ENCODE measurements at places on chromosomes 7 and 10. TPM values are rescaled to one million over a fixed set of nuclear protein-coding genes. Genes with fewer than 3 reads are reported as not detected.

DNA sequence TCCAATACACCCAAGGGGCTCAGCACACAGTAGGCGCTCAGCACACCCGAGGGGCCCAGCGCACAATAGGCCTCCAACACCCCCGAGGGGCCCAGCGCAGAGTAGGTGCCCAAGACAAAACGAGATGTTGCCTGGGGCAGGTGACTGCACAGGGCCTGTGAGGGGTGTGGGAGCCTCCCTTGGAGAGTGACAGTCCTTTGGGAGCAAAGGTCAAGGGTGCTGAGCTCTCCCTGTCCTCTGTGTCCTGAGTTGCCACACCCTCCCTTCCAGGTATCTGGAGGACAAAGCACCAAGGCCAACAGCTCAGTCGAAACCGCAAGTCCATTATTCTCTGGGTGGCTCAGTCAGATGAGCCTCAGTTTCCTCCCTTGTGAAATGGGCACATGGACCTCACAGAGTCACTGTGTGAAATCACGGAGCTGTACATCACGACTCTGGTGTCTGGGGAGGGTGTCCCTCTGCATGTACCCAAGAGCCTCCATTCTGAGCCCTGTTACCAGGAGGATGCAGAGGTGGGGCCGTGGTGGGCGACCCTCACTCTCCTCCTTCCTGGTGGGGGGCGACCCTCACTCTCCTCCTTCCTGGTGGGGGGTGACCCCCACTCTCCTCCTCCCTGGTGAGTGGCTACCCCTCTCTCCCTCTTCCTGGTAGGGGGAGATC lies 81.3 kb downstream of the FOXL3 start:
- H3K4me3 ChIP-seq = no peak overlapping the region
- peak; percentile 76 for DNase-seq
- H3K36me3 ChIP-seq = no peaks in the 10 kb centered on the region
- H3K27ac ChIP-seq = no peak overlapping the region
- peaks cover 38% of the 10 kb centered on the region for H3K4me1 ChIP-seq

- no peak overlapping the region for H3K27ac ChIP-seq
- no peaks in the 10 kb centered on the region for H3K36me3 ChIP-seq
- no peak for DNase-seq
Measured at GRCh38 chr10:10346390-10347150, 671.1 kb upstream of the CELF2 start.

GRCh38 chr7:107441581-107442422 lies 28.1 kb upstream of the GPR22 start:
- no peak overlapping the region for H3K27ac ChIP-seq
- H3K36me3 ChIP-seq = no peaks in the 10 kb centered on the region
- no peaks in the 10 kb centered on the region for H3K27me3 ChIP-seq
- no peak for DNase-seq
- H3K4me1 ChIP-seq = no peaks in the 10 kb centered on the region

DNA sequence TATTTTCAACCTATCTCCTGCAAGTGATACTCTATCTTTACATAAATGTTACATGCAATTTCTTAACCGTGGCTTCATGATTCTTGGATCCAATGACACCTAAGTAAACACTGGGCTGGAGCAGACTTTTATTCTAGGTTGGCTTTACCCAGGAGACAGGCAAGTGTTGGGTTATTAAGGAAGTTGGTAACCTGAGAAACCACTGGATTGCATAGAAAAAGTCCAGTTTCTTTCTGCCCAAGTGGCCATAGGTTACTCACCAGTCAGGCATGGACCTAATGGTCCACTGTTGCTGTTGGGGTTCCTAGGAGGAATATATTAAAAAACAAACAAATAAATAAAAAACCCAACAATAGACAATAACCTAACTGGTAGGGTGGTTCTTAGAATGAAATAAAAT lies 112.8 kb downstream of the SEMA3D start:
- H3K4me1 ChIP-seq = no peaks in the 10 kb centered on the region
- H3K27me3 ChIP-seq = no peaks in the 10 kb centered on the region
- H3K4me3 ChIP-seq = no peak overlapping the region
- H3K27ac ChIP-seq = no peak overlapping the region
- no peak for DNase-seq

DNA sequence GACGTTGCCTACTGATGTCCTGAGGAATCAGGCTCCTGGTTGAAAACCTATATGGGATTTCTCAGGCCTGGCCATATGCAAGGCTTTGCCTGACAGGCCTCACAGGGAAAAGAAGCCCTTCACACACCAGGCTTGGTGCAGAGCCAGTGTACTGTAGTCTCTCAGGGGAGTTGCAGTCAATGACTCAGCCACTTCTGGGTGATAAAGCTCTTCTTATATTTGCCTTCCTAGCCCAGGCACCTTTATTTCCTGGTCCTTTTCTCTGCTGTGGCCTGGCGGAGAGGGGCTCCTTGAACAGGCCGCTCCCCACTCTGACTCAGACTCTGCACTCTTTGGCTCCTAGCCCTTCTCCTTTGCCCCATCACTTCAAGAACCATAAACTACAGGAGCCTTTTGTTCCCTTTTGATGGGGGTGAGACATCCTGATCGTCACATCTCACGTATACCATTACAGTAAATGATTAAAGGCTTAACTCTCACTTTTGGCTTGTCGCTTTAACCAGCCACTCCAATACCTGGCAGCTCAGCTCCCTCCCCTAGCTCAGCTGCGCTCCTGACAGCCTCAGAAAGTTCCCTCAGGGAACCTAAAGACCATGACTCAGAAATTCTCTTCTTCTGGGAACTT lies 33.5 kb downstream of the DPY19L1 start:
- peak overlapping the region; percentile 68 for H3K27ac ChIP-seq
- H3K27me3 ChIP-seq = no peaks in the 10 kb centered on the region
- no peaks in the 10 kb centered on the region for H3K4me1 ChIP-seq
- H3K4me3 ChIP-seq = no peak overlapping the region
- H3K36me3 ChIP-seq = no peaks in the 10 kb centered on the region

- no peak overlapping the region for H3K27ac ChIP-seq
- no peaks in the 10 kb centered on the region for H3K36me3 ChIP-seq
- H3K4me1 ChIP-seq = peaks cover 6% of the 10 kb centered on the region
- DNase-seq = no peak
Measured at GRCh38 chr7:28165261-28165660, 15.3 kb downstream of the JAZF1 start.

DNA sequence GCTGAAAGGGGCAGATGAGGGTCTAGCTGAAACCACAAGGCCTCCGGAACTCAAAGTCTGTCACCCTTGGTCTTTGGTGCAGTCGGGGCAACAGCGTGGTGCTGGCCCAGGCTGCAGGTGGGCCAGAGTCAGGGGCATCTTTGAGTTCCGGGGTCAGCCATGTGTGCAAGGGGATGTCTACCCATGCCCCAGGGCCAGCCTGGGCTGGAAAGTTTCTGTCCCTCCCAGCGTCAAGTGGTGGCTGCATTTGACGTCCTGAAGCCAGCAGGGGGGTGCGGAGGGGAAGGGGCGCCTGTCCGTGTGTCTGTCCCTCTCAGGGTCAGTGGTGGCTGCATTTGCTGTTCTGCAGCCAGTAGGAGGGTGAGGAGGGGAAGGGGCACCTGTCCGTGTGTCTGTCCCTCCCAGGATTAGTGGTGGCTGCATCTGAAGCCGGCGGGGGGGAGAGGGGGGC lies 638 bp downstream of the BRAT1 start:
- H3K36me3 ChIP-seq = no peaks in the 10 kb centered on the region
- peak; percentile 49 for DNase-seq
- H3K4me3 ChIP-seq = peak overlapping the region; percentile 98
- H3K4me1 ChIP-seq = peaks cover 34% of the 10 kb centered on the region
- H3K27ac ChIP-seq = peak overlapping the region; percentile 99
- H3K27me3 ChIP-seq = no peaks in the 10 kb centered on the region

Gene BUD31
- total RNA-seq = 66.0 TPM

Gene TRIL
- total RNA-seq = 0.85 TPM

Gene IL2RA
- 2.5 TPM for total RNA-seq

Gene PCLO
- 70.7 TPM for total RNA-seq

Gene SEMA3E
- 0.83 TPM for total RNA-seq

Gene NPSR1
- not detected for total RNA-seq

Gene TNRC18
- 325 TPM for total RNA-seq

Gene AOAH
- total RNA-seq = 46.2 TPM

Gene SEMA3D
- 6.6 TPM for total RNA-seq

Gene ACTR3C
- 34.5 TPM for total RNA-seq

Gene GIMAP8
- total RNA-seq = 0.88 TPM
